ENCODE measurements at places on chromosomes 2 and 18. TPM values are rescaled to one million over a fixed set of nuclear protein-coding genes. Genes with fewer than 3 reads are reported as not detected.

DNA sequence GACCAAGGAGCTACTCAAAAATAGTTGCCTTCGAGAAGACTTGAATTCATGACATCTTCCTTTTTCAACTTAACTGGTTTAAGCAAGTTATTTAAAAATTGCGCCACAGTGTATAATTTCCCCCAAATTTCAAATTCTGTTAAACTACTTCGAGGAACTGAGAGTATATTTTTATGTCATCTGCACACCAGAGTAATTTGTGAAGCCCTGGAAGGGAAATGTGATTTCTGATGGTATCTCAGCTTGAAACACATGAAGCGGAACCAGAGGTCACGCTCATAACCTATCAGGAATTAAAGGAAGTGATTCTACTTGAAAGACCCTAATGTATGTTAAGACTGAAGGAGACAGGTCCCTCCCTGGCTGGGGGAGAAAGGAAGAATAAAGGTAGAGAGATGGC is 33.9 kb upstream of the DARS1 start:
- no peaks in the 10 kb centered on the region for H3K4me1 ChIP-seq
- DNase-seq, result no peak
- no peaks in the 10 kb centered on the region for H3K27me3 ChIP-seq
- no peak overlapping the region for H3K27ac ChIP-seq

GRCh38 chr18:22538426-22538825 is 120.7 kb upstream of the CTAGE1 start:
- H3K27me3 ChIP-seq, result no peaks in the 10 kb centered on the region
- no peaks in the 10 kb centered on the region for H3K36me3 ChIP-seq
- H3K4me3 ChIP-seq, result no peak overlapping the region
- H3K4me1 ChIP-seq, result no peaks in the 10 kb centered on the region
- no peak for DNase-seq

GRCh38 chr2:158255257-158255656 is 153.6 kb downstream of the UPP2 start:
- H3K36me3 ChIP-seq, result no peaks in the 10 kb centered on the region
- no peaks in the 10 kb centered on the region for H3K27me3 ChIP-seq
- H3K4me1 ChIP-seq, result no peaks in the 10 kb centered on the region
- DNase-seq, result no peak

- no peak overlapping the region for H3K27ac ChIP-seq
- no peak overlapping the region for H3K4me3 ChIP-seq
- no peaks in the 10 kb centered on the region for H3K36me3 ChIP-seq
Observed at GRCh38 chr2:176237456-176237855, 31.8 kb upstream of the MTX2 start.

AMER3 gene
- not detected for total RNA-seq

PRKCE gene
- 37.9 TPM for total RNA-seq

Data from naive thymus-derived CD4-positive, alpha-beta T cell (primary cell).